CD8-positive, alpha-beta memory T cell (primary cell): ENCODE measurements at places on chromosomes 3 and 15. TPM values are rescaled to one million over a fixed set of nuclear protein-coding genes. Genes with fewer than 3 reads are reported as not detected.
A peak's percentile ranks its signal among the peaks of the same experiment; 100 is the strongest.

Gene CCPG1
- total RNA-seq, result 13.1 TPM

Gene APOD
- 0.20 TPM for total RNA-seq

Gene IP6K1
- 37.1 TPM for total RNA-seq

Gene FBLN2
- 0.18 TPM for total RNA-seq

Gene SI
- not detected for total RNA-seq

Gene MORC1
- total RNA-seq, result not detected

Gene ALDH1A3
- not detected for total RNA-seq

Gene SLC22A14
- total RNA-seq, result not detected

- H3K4me3 ChIP-seq, result no peak overlapping the region
- no peak for DNase-seq
- H3K27me3 ChIP-seq, result no peaks in the 10 kb centered on the region
- no peaks in the 10 kb centered on the region for H3K4me1 ChIP-seq
Measured at GRCh38 chr3:4709341-4709740, 216.2 kb downstream of the ITPR1 start.

- H3K4me3 ChIP-seq, result no peak overlapping the region
- H3K36me3 ChIP-seq, result no peaks in the 10 kb centered on the region
- peaks cover 13% of the 10 kb centered on the region for H3K4me1 ChIP-seq
- no peak overlapping the region for H3K27ac ChIP-seq
- no peak for DNase-seq
Measured at GRCh38 chr15:31301673-31301990, 25.0 kb upstream of the KLF13 start.

- H3K4me3 ChIP-seq, result no peak overlapping the region
- no peaks in the 10 kb centered on the region for H3K4me1 ChIP-seq
- H3K27me3 ChIP-seq, result peaks cover 39% of the 10 kb centered on the region
Measured at GRCh38 chr3:147413686-147414389, 4.7 kb downstream of the ZIC1 start.

- H3K36me3 ChIP-seq, result no peaks in the 10 kb centered on the region
- no peak for DNase-seq
- H3K27me3 ChIP-seq, result no peaks in the 10 kb centered on the region
- H3K4me3 ChIP-seq, result no peak overlapping the region
- H3K4me1 ChIP-seq, result peaks cover 3% of the 10 kb centered on the region
- no peak overlapping the region for H3K27ac ChIP-seq
Measured at GRCh38 chr3:112097378-112097777, 11.2 kb downstream of the C3orf52 start.

GRCh38 chr3:109728861-109729494 lies 391.6 kb upstream of the DPPA4 start:
- no peak overlapping the region for H3K27ac ChIP-seq
- H3K4me3 ChIP-seq, result no peak overlapping the region
- H3K27me3 ChIP-seq, result no peaks in the 10 kb centered on the region
- H3K36me3 ChIP-seq, result no peaks in the 10 kb centered on the region
- no peak for DNase-seq

DNA sequence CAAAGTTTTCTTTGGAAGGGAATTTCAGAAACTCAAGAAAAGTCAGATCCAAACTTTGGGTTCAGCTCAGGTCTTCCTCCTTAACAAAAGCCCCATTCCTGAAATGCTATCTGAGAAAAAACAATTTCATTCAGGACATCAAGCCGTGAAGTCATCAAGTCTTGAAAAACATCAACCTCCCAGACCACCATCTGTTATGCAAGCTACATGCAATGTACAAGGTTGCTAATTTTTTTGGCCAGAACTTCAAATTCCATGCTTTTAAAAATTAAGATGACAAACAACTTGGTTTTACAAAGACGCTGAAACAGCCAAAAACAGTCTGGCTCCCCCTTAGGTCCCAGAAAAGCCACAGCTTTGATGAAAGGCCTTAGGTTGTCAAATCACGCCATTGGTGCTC lies 53.9 kb upstream of the WNT5A start:
- no peaks in the 10 kb centered on the region for H3K4me1 ChIP-seq
- no peaks in the 10 kb centered on the region for H3K27me3 ChIP-seq
- H3K4me3 ChIP-seq, result no peak overlapping the region
- no peak overlapping the region for H3K27ac ChIP-seq
- H3K36me3 ChIP-seq, result no peaks in the 10 kb centered on the region
- no peak for DNase-seq

DNA sequence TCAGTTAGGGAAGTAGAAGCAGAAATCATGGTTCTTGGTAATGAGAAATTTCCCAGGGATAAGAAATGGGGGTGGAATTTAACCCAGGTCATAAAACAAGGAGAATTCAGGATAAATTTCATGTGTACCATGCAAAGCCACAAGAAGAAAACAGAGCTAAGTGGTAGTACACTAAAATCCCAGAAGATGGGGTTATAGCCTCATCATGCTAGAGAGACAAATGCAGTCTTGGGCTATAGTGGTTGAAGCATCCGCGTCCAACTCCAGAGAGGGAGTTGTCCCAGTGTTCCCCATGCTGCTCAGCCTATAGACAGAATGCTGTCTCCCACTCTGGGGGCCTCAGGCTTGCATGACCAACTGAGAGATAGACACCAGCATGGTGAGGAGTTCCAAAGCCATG lies 36.2 kb upstream of the CLRN1 start:
- H3K27me3 ChIP-seq, result no peaks in the 10 kb centered on the region
- H3K4me1 ChIP-seq, result no peaks in the 10 kb centered on the region
- DNase-seq, result no peak
- H3K27ac ChIP-seq, result no peak overlapping the region

- no peak for DNase-seq
- no peak overlapping the region for H3K27ac ChIP-seq
- H3K36me3 ChIP-seq, result no peaks in the 10 kb centered on the region
- peak overlapping the region; percentile 5 for H3K4me3 ChIP-seq
- H3K27me3 ChIP-seq, result no peaks in the 10 kb centered on the region
Measured at GRCh38 chr3:71391361-71391760, 192.2 kb downstream of the FOXP1 start.

GRCh38 chr15:43105077-43105736 lies 631 bp downstream of the UBR1 start:
- peak overlapping the region; percentile 84 for H3K4me3 ChIP-seq
- H3K36me3 ChIP-seq, result peaks cover 4% of the 10 kb centered on the region
- peaks cover 39% of the 10 kb centered on the region for H3K4me1 ChIP-seq
- peak; percentile 7 for DNase-seq

GRCh38 chr3:42524751-42525150 lies 22.3 kb downstream of the VIPR1 start:
- no peak overlapping the region for H3K4me3 ChIP-seq
- no peak overlapping the region for H3K27ac ChIP-seq
- no peak for DNase-seq
- no peaks in the 10 kb centered on the region for H3K27me3 ChIP-seq
- peaks cover 52% of the 10 kb centered on the region for H3K4me1 ChIP-seq
- no peaks in the 10 kb centered on the region for H3K36me3 ChIP-seq

DNA sequence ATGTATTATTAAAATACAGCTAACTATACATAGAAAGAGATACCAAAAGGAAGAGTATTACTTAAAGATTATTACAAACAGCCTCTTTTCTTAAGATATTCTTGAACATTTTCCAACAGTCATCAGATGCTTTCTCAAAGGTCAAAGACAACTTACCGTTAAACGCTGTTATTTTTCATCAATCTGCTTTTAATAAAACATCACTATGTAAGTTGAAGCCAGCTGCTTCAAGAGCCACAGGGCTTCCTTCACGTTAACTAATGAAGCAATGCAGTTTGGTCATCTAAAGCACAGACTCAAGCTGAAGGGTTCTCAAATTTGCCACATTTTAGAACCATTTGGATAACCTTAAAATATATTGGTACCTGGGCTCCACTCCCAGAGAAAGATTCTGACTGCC lies 578.8 kb downstream of the ROBO2 start:
- H3K4me3 ChIP-seq, result no peak overlapping the region
- no peaks in the 10 kb centered on the region for H3K4me1 ChIP-seq
- H3K27me3 ChIP-seq, result no peaks in the 10 kb centered on the region
- DNase-seq, result no peak
- H3K27ac ChIP-seq, result no peak overlapping the region
- no peaks in the 10 kb centered on the region for H3K36me3 ChIP-seq

GRCh38 chr3:113536627-113537101 lies 4.3 kb downstream of the SIDT1 start:
- H3K4me1 ChIP-seq, result peaks cover 46% of the 10 kb centered on the region
- H3K27ac ChIP-seq, result no peak overlapping the region
- DNase-seq, result no peak
- no peak overlapping the region for H3K4me3 ChIP-seq
- H3K36me3 ChIP-seq, result no peaks in the 10 kb centered on the region
- no peaks in the 10 kb centered on the region for H3K27me3 ChIP-seq

DNA sequence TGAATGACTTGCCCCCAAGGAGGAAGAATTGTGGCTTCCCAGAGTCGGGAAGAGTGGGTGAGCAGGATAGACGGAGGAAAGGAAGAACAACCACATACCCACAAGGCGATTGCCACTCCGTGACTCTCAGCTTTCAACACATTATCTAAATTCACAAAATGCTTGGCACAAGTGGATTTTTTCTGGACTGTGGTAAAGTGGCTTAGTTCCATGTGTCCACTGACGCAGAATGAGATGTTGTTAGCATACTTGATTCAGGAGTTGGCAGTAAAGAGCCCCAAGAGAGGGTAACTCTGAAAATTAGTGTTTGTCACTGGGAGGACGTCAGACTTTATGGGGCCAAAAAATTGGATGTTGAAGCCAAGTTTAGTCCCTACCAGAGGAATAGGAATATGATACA lies 198.8 kb upstream of the CTNNB1 start:
- no peak overlapping the region for H3K27ac ChIP-seq
- no peak overlapping the region for H3K4me3 ChIP-seq
- peaks cover 14% of the 10 kb centered on the region for H3K4me1 ChIP-seq
- H3K36me3 ChIP-seq, result no peaks in the 10 kb centered on the region
- DNase-seq, result no peak
- no peaks in the 10 kb centered on the region for H3K27me3 ChIP-seq

- no peaks in the 10 kb centered on the region for H3K36me3 ChIP-seq
- no peaks in the 10 kb centered on the region for H3K27me3 ChIP-seq
- no peak for DNase-seq
- no peak overlapping the region for H3K27ac ChIP-seq
Measured at GRCh38 chr3:134249296-134249841, 1.3 kb downstream of the RYK start.

GRCh38 chr15:100762913-100763834 lies 116.5 kb upstream of the ALDH1A3 start:
- H3K4me1 ChIP-seq, result no peaks in the 10 kb centered on the region
- no peaks in the 10 kb centered on the region for H3K36me3 ChIP-seq
- no peaks in the 10 kb centered on the region for H3K27me3 ChIP-seq
- no peak overlapping the region for H3K4me3 ChIP-seq
- no peak overlapping the region for H3K27ac ChIP-seq

- no peaks in the 10 kb centered on the region for H3K27me3 ChIP-seq
- no peaks in the 10 kb centered on the region for H3K36me3 ChIP-seq
- no peaks in the 10 kb centered on the region for H3K4me1 ChIP-seq
- H3K27ac ChIP-seq, result no peak overlapping the region
- H3K4me3 ChIP-seq, result no peak overlapping the region
Measured at GRCh38 chr3:14765060-14765400, 53.7 kb upstream of the FGD5 start.

- no peaks in the 10 kb centered on the region for H3K27me3 ChIP-seq
- DNase-seq, result no peak
- no peaks in the 10 kb centered on the region for H3K4me1 ChIP-seq
- no peak overlapping the region for H3K27ac ChIP-seq
- H3K4me3 ChIP-seq, result no peak overlapping the region
Measured at GRCh38 chr15:97567411-97567810, 393.1 kb upstream of the ARRDC4 start.

- H3K27me3 ChIP-seq, result no peaks in the 10 kb centered on the region
- H3K36me3 ChIP-seq, result peaks cover 4% of the 10 kb centered on the region
- no peak for DNase-seq
- H3K27ac ChIP-seq, result no peak overlapping the region
Measured at GRCh38 chr15:42354824-42355223, 4.5 kb upstream of the CAPN3 start.

- no peaks in the 10 kb centered on the region for H3K4me1 ChIP-seq
- H3K27ac ChIP-seq, result no peak overlapping the region
- H3K36me3 ChIP-seq, result no peaks in the 10 kb centered on the region
Measured at GRCh38 chr3:188955919-188956318, 215.9 kb upstream of the TPRG1 start.

DNA sequence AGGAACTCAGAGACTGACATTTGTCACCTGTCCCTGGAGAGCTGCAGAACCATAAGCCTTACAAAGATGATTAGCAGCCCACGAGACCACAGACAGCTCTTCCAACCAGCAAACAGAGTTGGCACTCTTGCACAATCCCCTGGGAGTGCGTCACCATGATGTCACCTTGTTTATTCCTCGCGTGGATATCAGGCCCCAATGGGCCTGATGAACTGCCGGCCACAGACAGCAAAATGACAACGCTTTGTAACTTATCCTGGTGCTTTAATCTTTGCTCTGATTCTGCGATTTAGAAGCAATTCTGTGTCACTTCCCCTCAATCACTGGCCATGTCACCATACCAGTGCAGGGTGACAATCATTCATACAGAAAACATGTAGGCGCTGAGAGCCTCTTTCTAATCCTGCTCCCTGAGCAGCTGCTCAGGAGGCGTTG lies 89.2 kb downstream of the TAMM41 start:
- no peaks in the 10 kb centered on the region for H3K4me1 ChIP-seq
- no peak overlapping the region for H3K4me3 ChIP-seq
- no peak for DNase-seq
- no peaks in the 10 kb centered on the region for H3K36me3 ChIP-seq

GRCh38 chr15:35605764-35606449 lies 59.9 kb upstream of the DPH6 start:
- H3K4me3 ChIP-seq, result no peak overlapping the region
- no peak overlapping the region for H3K27ac ChIP-seq
- no peaks in the 10 kb centered on the region for H3K27me3 ChIP-seq

DNA sequence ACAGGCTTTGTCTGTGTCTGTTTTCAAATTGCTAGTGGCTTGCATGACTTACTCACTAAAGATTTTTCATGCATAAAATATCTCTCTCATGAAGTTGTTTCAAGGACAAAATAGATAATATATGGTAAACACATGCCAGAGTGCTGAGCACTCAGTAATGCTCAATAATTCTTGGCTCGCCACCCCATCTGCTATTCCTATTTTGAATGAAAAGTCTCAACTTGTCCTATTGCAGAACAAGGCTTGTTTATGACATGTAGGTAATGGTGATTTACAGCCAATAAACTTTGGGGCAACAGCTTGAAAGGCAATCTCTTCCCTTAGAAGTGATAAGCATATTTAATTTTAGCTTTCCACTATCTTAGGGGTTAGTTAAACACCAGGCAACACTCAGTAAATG lies 789.0 kb upstream of the ROBO1 start:
- no peak overlapping the region for H3K4me3 ChIP-seq
- H3K36me3 ChIP-seq, result no peaks in the 10 kb centered on the region
- H3K27ac ChIP-seq, result no peak overlapping the region
- H3K27me3 ChIP-seq, result no peaks in the 10 kb centered on the region
- DNase-seq, result no peak

DNA sequence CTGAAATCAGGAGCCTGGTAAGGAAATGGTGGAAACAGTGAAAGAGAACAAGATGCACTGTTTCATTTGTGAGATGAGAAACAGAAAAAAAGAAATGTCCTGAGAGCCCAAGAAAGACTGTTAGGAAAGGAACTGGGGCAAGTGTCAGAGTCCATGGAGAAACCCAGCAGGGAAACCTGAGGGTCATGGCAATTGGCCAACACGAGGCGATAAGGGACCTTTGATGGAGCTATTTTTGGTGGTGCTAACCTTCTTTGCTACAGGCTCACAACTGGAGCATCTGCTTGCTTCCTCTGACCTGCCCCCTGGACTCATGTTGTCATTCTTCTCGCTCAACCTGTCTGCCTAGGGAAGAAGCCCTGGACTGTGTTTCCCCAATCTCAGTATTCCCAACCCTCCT lies 4.2 kb upstream of the TMEM41A start:
- no peak overlapping the region for H3K4me3 ChIP-seq
- DNase-seq, result no peak
- no peaks in the 10 kb centered on the region for H3K27me3 ChIP-seq
- no peak overlapping the region for H3K27ac ChIP-seq
- no peaks in the 10 kb centered on the region for H3K36me3 ChIP-seq
